ENCODE measurements at places on chromosomes 3 and 15.

DNA sequence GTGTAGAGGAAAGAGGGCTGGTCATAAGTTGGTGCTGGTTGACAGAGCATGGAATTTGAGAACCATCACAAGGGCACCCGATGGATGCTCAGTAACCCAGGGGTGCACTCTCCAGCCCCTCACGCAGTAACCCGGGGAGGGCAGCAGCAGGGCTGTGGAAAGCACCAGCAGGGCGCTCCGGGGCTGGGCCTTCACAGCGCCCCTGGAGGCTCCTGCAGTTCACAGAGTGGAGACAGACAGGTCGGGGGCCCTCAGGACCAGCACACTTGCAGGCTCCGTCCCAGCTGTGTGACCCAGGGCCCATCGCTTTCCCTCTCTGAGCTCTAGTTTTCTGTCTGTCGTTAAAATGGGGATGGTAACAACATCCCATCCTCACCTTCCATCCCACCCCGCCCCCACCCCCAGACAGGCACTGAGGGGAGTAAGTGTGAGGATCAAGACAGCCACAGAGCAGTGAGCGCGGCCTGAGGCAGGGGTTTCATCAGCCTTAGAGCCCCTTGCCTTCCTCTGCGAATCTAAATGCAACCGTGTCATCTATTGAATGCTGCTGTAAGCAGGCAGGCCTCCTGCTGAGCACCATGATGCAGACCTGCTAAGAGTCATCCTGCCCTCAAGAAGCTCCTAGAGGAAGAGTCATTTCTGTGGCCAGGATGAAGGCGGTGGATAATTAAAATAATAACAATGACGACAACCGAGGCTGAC lies 90.2 kb upstream of the LINGO1 start:
- no peak for DNase-seq

GRCh38 chr3:135549928-135550494 lies 415.5 kb upstream of the PPP2R3A start:
- DNase-seq = no peak

DNA sequence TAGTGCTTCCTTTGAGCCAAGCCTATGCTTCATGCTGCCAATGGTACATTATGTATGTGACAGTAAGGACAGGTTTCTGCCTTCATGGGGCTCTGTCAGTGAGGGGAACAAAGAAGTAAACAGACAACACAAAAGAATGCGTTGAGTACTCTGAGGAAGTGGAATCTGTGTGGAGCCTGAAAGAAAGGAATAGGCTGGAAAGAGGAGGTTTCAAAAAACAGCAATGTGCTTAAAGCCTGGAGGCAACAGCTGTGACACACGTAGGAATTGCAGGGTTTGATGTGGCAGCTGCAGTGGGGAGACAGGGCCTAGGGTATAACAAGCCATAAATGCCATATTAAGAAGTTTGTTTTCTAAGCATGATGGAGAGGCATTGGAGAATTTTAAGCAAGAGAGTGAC lies 316.7 kb downstream of the CLSTN2 start:
- no peak for DNase-seq

- peak; percentile 45 for DNase-seq
These were observed 17.3 kb downstream of the C3orf18 start for GRCh38 chr3:50550079-50550736.

DNA sequence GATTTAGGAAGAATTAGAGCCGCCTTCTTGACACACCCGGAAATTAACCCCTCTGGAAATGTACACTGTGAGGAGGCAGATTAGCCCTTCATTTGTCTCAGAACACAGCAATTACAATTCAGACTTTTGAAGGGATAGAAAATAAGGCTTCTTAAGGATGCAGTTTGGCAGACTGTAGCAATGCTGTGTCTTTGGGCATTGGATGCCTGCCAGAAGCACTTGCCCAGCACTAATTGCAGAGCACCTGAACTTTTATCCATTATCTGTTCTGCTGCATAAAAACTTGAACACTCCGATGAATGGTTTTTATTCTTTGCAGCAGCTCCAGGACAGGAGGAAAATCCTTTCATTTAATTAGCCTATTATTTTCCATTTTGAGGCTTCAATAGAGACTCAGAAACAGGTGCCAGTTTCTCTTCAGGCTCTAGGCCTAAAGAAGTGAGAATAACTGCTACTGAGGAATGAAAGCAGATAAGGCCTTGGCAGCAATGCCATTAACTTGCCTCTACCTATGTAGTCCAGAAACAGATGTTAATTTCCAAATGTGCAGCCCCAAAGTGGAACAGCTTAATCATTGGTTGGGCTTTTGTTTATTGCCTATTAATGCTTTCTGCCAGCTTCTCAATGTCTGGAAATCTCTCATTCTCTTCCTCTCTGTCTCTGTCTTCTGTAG lies 418.5 kb downstream of the NSUN3 start:
- no peak for DNase-seq

GRCh38 chr3:105365081-105365390 lies 1.7 kb upstream of the ALCAM start:
- DNase-seq = no peak

DNA sequence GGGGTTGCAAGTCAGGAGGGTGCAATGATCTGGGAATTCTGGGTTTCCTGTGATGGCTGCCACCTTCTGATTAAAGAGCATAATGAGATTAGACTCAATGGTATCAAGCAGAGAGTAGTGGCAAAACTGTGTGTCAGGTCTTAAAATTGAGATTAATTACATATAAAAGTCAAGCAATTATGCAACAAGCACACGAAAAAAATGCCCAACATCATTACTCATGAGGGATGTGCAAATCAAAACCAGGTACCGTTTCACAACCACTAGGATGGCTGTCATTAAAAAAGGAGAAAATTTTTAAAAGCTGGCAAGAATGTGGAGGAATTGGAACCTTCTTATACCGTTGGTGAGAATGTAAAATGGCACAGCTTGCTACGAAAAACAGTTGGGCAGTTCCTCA lies 205.0 kb downstream of the OSBPL10 start:
- no peak for DNase-seq

- DNase-seq = no peak
These were observed 19.3 kb downstream of the SLC51A start for GRCh38 chr3:196235452-196236122.

- DNase-seq = no peak
These were observed 420.6 kb downstream of the TUSC7 start for GRCh38 chr3:117130222-117130621.

DNA sequence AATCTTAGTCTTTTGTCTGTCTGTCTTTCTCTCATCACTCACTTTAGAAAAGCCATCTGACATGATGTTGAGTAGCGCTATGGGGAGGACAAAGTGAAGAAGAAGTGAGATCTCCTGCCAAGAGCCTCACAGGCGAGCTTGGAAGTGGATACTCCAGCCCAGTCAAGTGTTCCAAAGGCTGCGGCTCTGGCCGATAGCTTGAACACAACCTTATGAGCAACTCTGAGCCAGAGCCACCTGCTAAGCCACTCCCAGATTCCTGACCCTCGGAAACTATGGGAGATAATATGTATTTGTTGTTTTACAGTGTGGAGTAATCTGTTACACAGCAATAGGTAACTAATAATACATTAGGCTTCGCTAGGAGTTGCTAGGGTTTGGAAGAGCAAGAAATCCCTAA lies 76.2 kb downstream of the MB21D2 start:
- DNase-seq = no peak

DNA sequence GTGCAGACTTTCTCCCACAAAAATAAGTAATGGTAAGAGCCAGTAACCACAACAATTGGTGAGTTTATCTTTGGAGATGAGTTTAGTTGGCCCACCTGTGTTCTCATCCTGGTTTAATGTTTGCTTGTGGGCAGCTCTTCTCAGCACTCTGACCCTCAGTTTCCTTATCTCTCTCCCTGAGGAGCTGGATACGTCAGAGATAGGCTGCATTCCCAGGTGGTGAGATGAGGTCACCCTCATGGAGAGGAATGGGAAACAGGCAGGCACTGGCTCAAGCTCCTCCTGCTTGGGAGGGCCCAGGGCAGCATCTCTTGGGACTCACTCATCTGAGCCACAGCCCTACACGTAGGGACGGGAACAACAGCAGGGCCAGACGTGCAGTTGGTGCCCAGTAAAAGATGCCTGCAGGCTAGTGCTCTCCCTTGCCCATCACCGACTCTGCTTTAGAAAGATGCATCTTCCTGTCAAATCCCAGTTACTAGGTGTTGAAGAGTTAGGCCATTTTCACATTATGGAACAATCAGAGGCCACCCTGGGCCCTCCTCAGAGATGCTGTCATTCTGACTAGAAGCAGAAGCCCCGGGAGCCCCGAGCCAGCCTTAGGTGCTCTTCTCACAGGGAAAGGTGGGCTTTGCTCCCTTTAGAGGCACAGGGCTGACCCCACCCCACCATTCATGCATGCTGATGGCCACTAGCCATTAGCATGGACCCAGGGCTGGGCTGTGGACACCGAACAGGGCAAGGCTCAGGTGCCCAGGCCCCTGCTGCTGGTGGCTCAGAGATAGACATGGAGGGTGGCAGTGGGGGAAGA lies 59.7 kb downstream of the GRIP2 start:
- DNase-seq = no peak

- no peak for DNase-seq
These were observed 64.7 kb downstream of the IGF1R start for GRCh38 chr15:98712845-98713584.

DNA sequence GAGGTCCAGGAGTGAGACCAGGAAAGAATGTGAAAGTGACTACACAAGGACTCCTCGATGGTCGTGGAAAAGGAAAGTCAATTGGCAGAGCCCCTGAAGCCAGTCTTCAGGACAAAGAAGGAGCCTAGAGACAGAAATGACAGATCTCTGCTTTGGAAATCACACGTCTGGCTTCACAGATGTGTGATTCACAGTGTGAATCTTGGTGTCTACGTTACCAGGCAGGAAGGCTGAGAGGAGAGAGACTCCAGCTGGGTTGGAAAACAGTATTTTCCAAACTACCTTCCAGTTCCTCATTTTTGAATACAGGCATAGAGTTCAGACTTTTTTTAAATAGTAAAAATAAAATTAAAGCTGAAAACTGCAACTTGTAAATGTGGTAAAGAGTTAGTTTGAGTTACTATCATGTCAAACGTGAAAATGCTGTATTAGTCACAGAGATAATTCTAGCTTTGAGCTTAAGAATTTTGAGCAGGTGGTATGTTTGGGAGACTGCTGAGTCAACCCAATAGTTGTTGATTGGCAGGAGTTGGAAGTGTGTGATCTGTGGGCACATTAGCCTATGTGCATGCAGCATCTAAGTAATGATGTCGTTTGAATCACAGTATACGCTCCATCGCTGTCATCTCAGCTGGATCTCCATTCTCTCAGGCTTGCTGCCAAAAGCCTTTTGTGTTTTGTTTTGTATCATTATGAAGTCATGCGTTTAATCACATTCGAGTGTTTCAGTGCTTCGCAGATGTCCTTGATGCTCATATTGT lies 6.0 kb downstream of the CCR2 start:
- no peak for DNase-seq

DNA sequence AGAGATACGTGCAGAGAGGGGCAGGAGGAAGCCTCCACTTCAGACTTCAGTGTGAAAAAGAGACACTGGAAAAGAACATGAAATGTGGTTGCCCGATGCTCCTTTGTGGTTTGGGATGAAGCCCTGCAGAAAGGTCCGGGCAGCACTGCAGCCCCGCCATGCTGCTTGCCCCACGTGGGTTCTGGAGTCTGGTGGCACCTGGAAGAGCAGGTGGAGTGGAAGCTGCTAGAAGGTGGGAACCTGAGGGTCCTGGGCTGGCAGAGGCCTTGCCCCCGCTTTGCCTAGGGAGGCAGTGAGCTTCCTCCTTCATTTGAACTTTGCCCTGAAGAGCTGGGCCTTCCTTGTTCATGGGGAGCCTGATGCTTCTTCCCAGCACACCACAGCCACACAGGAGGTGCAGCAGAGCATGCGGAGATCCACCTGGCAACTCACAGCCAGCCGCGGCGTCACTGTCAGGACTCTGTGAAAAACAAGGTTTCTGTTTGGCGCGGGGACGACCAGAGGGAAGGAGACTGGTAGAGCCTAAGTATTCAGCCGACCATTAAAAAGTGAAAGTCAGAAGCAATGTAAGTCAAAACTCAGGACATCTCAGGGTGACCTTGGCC lies 59.0 kb downstream of the APBA2 start:
- DNase-seq = no peak

- no peak for DNase-seq
These were observed 32.6 kb upstream of the TBC1D5 start for GRCh38 chr3:17775073-17775472.

- DNase-seq = no peak
These were observed 10.7 kb upstream of the MYO5C start for GRCh38 chr15:52306270-52306669.

- no peak for DNase-seq
These were observed 630 bp downstream of the SNRK start for GRCh38 chr3:43286841-43287499.

- DNase-seq = no peak
These were observed 8.4 kb upstream of the GSK3B start for GRCh38 chr3:120102674-120103073.

- DNase-seq = no peak
These were observed 41.1 kb downstream of the PIK3R4 start for GRCh38 chr3:130705501-130705900.

DNA sequence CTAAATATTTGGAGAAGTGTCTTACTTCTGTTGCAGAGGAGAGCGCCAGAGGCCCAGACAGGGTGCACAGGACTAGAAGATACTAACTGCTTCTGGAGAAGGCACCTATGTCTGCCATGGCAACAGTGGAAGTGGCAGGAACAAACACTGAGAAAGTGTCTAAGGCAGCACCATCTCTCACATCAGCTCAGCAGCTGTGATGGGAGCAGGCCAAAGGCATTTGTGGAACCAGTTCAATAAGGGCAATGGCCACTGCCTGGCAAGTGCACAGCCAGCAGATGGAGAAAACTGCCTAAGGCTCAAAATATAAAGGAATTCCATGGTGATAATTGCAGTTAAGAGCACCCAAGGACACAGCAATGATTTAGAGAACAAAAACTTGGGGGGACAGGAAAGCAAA lies 563.0 kb upstream of the CCDC54 start:
- no peak for DNase-seq

DNA sequence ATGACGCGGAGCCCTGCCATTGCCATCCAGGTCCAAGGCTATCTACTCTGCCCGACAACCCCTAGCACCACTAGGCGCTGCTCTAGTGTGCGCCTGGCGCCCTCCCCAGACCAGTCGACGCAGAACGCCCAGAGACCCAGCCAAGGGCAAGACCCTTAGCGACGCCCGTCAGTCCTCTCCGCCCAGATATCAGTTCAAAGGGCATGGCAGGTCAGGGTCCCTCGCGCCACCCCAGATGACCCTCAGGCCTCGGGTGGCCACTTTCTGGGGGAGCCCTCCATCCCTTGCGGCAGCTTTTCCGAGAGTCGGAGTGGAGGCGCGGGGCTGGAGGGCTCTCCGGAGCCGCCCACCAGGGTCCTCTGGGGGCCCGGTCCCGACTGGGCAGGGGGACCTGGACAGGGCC lies 371 bp upstream of the CLSTN2 start:
- no peak for DNase-seq

- DNase-seq = no peak
These were observed 54.2 kb downstream of the MSL2 start for GRCh38 chr3:136141891-136142290.

- DNase-seq = no peak
These were observed 264.4 kb upstream of the VEPH1 start for GRCh38 chr3:157767607-157768006.

GRCh38 chr3:173970281-173970680 lies 572.7 kb downstream of the NLGN1 start:
- DNase-seq = no peak

- no peak for DNase-seq
These were observed 42.0 kb upstream of the SPTSSB start for GRCh38 chr3:161413127-161413854.

GRCh38 chr3:126551839-126552687 lies 6.7 kb downstream of the C3orf22 start:
- no peak for DNase-seq

GRCh38 chr3:42088803-42089530 lies 2.2 kb upstream of the TRAK1 start:
- no peak for DNase-seq

GRCh38 chr15:42994546-42994945 lies 74.0 kb upstream of the TTBK2 start:
- DNase-seq = no peak

Data from stimulated activated CD8-positive, alpha-beta memory T cell treated with anti-CD3 and anti-CD28 coated beads, Interleukin-4, amount 100 ng/mL, for 1 hour (primary cell).